Panc1 (cell line): ENCODE measurements at places on chromosomes 11 and 22. TPM values are rescaled to one million over a fixed set of nuclear protein-coding genes. Genes with fewer than 3 reads are reported as not detected.

The PHLDA2 gene
- total RNA-seq, result 195 TPM

The TMPRSS6 gene
- not detected for total RNA-seq

The ACTN3 gene
- 0.13 TPM for total RNA-seq

The CASP5 gene
- total RNA-seq, result not detected
